Mammary epithelial cell (primary cell): ENCODE measurements at places on chromosomes 4 and X.

- DNase-seq, result no peak
These were observed 432 bp downstream of the TMEM175 start for GRCh38 chr4:932713-933070.

DNA sequence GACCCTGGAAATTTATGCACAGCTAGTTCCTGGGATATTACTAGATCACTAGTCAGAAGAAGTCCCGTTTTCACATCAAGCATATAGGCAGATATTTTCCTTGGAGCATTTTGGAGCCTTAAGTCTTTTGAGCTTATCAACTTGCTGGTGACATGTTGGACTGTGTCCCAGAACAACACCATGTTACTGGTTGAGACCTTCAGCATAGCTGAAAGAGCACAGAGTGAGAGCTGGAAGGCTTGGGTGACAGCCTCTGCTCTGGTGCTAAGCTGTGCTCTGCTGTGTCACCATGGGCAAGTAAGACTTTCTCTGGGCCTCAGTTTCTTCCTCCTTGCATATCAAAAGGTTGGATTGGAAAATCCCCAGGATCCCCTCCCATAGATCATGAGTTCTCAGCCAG lies 116.6 kb upstream of the FRMPD4 start:
- no peak for DNase-seq

- DNase-seq, result no peak
These were observed 3.8 kb upstream of the HSD17B13 start for GRCh38 chr4:87326460-87326859.

DNA sequence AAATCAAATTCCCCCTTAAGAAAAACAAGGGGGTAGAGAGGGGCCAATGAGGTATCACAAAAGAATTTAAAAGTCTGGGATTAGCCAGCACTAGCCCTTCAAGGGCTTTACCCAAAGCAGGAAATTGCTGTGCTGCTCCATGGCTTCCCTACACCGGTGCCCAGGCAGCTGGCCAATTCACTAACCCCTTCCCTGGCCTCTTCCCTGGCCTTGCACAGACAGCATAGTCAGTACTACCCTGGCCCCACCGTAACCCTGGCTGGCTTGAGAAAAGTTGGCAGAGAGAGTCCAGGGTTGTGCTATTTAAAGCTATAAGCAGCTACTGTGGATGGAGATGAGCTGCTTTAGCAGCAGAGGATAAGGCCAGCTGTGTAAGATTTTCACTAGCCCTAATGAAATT lies 43.1 kb downstream of the ADAMTS3 start:
- peak; percentile 11 for DNase-seq

DNA sequence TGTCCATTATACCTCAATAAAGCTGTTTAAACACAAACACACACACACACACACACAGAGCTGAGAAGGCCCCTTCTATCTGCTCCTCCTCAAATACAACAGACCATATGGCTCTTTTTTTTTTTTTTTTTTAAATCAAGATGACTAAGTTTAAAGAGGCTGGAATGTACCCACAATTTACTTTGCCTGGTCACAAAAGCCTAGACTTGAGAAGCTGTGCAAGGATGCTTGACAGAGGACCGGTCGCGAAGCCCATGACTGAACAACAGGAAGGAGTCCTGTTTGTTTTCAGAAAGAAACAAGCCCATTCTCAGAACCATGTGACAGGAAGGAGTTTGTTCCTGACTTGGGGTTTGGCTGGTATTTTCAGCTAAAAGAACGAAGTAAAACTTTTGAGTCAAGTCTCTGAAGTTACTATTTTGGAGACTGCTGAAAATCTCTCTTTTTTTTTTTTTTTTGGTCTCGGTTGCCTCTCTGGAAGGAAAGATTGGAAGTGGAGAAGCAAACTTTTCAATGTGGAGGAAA lies 650.9 kb upstream of the TENM3 start:
- DNase-seq, result no peak
